ENCODE measurements at places on chromosomes 5 and 9. TPM values are rescaled to one million over a fixed set of nuclear protein-coding genes. Genes with fewer than 3 reads are reported as not detected.

DNA sequence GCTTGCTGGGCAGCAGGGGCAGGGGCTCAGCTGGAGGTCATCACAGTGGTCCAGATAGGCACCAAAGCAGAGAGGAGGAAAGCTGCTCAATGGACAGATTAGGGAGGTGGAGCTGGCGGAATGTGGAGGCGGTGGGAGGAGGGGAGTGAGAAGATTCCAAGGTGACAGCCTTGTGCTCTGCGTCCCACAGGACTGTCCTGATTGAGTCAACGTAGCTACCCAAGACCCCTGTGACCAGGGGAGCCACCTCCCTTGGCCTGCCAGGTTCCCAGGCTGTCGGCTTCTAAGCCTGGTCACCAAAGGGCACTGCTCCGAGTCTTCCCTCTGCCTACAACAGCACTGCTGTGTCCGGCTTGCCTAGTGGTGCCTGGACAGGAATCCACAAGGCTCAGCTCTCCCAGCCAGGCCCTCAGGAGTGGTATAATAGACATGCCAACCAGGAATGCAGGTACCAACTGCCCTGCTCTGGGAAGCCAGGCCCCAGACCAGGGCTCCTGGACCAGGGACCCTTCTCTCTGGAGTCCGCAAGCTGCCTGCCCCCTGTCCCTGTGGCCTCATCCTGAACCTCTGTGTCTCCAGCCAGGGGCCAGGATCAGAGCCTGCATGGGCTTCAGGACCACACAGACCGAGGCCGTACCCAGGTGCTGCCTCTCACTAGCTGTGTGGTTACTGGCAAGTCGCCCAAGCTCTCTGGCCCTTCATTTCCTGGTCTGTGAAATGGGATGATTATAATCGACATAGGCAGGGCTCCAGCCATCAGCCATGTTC is 67.9 kb downstream of the STK10 start:
- DNase-seq, result no peak

- no peak for DNase-seq
Measured at GRCh38 chr9:124121725-124122124, 110.2 kb downstream of the LHX2 start.

DNA sequence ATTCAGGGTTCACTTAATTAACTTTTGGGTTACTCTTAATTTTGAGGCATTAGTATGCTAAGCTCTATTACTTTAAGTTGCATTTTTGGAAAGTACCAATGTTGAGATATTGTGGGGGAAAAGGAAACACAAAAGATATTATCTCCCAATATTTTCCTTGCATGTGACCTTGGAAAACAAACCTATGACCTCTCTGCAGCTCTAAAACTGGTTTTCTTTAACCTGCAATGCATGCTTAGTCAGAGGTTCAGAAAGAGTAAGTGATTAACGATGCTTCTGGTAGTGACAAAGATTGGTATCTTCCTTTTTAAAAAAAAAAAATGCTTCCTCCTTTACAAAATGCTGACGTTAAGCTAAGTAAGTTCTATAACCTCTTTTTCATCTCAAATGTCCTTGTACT is 44.9 kb upstream of the CDH18 start:
- DNase-seq, result no peak

DNA sequence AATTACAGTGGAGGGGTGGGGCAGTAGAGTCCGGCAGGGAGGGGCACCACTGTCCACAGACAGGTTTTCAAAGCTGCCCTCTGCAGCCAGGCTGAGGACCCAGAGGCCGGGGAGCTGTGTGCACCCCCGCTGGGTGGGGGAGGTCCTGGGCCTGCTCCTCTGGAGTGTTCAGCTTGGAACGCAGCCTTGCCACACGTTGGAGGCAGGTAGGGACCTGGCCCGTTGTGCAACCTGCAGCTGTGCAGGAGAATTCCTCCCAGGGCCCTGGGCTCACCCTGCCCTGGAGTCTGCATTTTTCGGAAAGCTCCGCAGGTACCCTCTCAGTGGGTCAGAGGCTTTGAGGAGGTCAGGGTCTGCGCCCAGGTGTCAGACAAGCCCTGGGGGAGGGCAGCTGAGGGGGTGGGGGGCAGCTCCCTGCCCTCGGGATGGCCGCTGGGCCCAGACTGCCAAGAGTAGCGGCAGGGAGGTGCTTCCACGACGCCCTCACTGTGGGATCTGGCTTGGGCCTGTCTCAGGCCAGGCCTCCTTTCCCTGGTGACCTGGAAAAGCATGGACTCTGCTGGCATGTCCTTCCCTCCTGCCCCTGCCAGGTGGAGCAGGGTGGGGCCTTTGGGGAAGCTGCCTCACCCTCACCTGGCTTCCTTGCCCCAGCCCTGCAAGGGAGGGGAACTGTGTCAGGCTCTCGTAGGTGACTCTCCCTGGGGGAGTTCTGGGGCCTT is 29.5 kb downstream of the RXRA start:
- no peak for DNase-seq

DNA sequence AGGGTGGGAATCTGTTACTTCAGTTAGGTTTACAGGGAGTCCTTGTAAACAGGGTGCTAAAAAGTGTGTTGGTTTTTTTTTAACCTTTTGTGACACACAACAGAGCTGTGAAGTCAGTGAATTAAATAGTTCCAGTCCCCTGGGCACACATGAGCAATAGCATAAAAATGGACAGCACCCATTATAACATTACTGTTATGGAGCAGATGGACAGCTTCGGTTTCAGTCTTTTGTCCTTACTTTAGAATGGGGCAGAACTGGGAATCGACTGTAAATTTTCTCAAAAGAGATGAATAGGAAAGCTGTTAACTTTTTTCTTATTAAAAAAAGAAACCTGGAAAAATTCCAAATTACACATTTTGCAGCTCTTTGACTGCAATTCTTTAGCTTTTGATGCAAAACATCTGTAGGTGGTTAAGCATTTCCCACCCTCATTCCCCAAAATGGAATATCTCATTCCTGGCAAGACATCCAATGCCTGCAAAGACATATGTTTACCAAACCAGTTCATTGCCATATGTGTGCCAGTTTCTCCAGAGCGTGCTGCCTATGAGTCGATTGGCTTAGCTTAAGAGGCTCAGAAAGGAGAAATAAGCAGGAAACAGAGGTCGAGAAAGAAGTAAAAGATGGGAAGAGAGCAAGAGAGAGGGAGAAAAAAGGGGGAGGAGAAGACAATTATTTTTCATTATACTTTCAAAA is 212.3 kb upstream of the TMEM161B start:
- no peak for DNase-seq

DNA sequence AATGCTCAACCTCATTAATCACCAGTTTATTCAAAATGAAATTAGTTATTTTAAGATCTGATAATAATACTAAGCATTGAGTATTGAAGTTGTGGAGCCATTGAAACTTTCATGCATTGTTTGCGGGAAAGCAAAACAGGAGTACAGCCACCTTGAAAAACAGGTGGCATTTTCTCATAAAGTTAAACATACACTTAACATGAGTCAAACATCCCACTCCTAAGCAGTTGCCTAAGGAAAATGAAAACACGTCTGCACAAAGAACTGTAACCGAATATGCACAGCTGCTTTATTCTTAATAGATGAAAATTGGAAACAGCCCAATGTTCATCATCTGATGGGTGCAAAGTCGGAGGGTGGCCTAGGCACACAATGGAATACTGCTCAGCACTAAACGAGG is 177.3 kb downstream of the IRX2 start:
- DNase-seq, result no peak

The PROB1 gene
- total RNA-seq, result 4.3 TPM

The AHRR gene
- total RNA-seq, result 38.3 TPM
